ENCODE measurements at places on chromosomes 5 and 9.
A peak's percentile ranks its signal among the peaks of the same experiment; 100 is the strongest.

DNA sequence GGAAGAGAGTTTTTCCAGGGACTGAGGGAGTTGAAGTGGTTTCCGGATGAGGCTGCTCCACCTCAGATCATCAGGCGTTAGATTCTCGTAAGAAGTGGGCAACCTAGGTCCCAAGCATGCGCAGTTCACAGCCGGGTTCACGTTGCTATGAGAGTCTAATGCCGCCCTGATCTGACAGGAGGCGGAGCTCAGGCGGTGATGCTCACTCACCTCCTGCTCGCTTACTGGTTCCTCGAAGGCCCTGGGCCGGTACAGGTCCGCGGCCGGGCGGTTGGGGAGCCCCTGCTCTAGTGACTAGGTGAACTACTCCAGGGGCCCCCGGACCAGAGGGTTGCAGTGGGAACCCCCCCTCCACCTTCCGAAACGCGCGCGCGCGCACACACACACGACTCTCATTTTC lies 997 bp upstream of the RNF130 start:
- no peak for DNase-seq

- DNase-seq: no peak
Observed at GRCh38 chr5:115460472-115460871, 84.1 kb downstream of the FEM1C start.

DNA sequence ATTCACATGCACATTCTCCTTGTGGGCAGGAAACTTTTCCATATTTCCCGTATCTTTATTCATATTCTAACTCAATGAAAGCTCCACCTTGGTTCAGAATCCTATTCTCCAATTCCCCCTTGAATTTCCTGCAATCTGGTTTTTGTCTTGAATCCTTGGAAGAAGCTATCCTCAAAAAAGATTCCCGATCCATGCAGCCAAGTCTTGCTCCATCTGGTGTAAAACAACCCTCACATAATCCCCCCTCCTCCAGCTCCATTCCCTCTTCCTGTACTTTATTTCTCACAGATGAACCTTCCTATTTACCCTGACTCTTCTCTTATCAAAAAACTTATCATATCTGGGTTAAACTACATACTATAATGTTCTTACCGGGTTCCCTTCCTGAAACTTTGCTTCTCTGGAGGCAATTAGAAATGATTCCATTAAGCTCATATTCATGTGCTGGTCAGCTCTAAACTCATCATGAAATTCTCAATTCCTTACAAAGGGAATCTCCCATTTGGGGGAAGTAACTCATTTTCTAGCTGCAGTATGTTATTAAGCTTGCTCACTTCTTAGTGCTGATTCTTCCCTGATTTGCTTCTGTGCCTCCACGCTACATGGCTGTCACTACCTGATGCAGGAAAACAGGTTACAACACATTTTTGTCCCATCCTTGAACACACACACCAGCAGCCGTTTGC lies 81.7 kb downstream of the GNAQ start:
- DNase-seq: no peak

DNA sequence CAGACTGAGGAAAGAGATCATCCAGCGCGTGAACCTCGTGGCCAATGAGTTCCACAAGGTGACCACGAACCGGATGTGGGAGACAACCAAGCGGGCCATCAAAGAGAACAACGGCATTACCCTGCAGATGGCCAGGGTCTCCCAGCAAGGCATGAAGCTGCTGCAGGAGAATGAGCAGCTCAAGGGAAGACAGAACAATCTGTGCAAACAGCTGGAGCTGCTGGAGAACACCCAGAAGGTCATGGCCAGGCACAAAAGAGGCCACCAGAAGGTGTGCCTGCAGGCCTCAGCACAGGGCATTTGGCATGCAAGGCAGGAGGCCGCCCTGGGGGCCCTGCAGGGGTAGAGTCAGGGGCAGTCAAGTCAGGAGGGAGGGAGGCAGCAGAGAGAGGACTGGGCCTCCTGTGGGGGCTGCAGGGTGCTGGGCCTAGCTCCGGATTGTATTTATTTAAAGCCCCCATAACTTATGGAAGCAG lies 4.2 kb downstream of the PTRH1 start:
- DNase-seq: no peak

DNA sequence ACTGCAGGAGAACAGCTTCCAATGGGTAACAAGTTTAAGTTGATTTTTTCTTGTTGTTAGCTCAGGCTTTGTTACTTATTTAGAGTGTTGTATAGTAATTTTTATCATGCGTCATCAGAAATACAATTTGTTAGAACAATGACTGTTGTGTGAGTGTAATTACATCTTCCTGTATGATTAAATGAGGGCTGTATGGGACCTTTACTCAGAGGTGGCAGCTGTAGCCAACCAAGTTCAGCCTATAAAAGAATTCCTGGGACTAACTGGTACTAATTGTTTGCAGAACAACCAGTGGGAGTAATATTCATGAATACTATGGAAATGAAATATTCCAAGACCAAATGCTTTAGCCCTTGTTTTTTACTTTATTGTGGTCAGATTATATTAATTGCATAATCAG lies 30.8 kb upstream of the TJP2 start:
- DNase-seq: no peak

DNA sequence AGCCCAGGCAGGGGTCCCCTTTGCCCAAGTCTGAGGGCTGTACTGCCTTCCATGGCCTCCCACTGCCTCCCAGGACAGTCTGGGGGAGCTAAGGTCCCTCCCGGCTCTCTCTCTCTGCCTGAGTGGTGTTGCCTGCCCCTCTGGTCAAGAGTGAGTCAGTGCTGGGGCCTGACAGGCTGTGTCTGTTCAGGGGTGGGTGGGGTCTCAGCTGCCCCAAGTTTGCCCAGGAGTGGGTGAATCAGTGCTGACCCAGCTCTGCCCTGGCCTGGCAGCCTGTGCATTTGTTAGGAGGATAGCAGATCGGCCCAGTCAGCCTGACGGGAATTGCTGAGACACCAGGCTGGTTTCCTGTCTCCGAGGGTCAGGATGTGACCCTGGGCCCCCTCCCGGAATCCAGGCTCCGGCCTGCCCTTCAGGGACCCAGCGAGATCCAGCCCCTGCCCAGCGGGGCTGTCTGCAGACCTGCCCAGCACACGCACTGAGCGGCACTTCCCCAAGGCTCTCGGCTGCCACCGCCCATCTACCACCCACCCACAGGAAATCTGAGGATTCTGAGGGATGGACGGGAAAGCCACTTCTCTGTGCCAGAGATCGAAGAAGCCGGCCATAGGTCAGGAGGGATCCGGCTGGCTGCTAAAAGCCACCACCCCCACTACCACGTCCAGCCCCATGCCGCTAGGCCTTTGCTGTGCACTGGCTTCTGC lies 15.9 kb downstream of the ENG start:
- no peak for DNase-seq

GRCh38 chr5:137206030-137206715 lies 293.0 kb downstream of the SPOCK1 start:
- DNase-seq: no peak

GRCh38 chr5:139205124-139205523 lies 7.0 kb upstream of the SIL1 start:
- no peak for DNase-seq

DNA sequence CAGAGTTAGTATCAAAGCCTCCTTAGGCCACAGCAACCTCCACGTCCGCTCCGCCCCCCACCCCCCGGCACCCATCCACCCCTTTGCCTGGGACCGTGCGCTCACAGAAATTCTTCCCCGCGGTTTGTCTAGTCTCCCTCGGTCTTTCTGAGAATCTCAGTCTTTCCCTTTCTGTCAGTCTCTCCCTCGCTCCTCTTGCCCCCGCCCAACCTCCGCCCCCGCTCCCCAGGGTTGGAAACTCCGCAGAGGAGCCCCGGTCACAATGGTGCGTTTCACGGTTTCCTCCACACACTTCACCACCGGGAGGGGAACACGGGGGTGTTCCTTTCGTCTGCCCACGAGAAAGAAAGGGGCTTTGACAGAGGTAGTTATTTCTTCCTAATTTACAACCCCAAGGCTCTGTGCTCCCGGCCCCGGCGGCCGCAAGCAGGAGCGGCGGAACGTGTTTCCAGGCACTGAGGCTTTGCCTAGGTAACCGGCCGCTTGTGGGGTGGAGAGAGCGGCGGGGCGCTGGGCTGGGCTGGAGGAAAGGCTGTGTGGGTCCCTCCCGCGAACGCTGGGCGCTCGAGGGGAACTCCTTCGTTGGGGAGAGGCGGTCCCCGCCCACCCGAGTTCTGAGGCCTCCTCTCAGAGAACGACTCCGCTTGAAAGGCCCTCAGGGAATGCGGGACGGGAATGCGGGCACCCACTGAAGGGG lies 2.1 kb downstream of the NR4A3 start:
- peak; percentile 47 for DNase-seq

DNA sequence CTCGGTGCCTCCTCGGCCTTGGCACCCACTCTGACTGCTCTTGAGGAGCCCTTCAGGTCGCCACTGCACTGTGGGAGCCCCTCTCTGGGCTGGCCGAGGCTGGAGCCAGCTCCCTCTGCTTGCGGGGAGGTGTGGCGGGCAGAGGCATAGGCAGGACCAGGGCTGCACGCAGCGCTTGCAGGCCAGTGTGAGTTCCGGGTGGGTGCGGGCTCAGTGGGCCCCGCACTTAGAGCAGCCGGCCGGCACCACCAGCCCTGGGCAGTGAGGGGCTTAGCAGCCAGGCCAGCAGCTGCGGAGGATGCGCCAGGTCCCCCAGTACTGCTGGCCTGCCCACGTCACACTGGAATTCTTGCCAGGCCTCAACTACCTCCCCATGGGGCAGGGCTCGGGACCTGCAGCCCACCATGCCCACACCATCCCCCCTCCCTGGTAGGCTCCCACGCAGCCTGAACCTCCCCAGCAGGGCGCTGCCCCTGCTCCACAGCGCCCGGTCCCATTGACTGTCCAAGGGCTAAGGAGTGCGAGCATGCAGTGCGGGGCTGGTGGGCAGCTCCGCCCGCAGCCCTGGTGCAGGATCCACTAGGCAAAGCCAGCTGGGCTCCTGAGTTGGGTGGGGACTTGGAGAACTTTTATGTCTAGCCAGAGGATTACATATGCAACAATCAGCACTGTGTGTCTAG lies 602.9 kb upstream of the ST8SIA4 start:
- DNase-seq: no peak

GRCh38 chr5:178602752-178603151 lies 12.6 kb upstream of the COL23A1 start:
- DNase-seq: no peak

DNA sequence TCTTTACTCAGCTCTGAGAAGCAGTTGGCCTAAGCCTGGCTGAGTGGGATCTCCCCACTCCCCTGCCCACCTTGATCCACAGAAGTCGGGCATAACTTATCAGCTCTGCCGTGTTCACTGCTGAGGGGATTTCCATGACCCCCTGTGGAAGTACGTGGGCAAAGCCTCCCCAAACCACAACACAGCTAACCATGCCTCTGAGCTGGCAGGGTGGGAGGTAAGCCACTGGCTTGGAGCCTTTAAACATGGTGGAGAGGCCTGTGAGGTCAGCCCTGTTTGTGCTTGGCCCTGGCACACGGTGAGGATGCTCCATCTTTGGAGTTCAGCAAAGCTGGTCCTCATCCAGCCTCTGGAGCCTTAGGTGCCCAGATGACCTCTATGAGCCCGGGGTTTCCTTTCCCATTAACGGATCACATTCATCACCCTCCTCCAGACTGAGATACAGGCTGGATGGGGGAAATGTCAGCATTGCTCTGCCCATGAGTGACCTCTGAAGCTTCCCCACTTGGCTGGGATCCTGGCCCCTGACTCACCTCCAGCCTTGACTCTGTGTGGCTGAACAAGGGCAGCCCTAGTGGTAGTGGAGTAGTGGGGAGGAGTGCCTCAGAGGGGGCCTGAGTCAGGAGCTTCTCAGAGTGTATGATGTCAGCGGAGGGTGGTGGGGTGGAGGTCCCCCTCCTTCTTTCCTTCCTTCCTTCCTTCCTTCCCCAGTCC lies 6.2 kb downstream of the PDLIM4 start:
- DNase-seq: no peak

- no peak for DNase-seq
Observed at GRCh38 chr9:91776409-91777291, 173.4 kb downstream of the ROR2 start.

GRCh38 chr9:131149688-131150053 lies 24.3 kb downstream of the NUP214 start:
- DNase-seq: no peak

GRCh38 chr9:4009006-4009511 lies 290.8 kb downstream of the GLIS3 start:
- DNase-seq: no peak

GRCh38 chr9:123416176-123416575 lies 60.2 kb downstream of the CRB2 start:
- DNase-seq: no peak
